ENCODE measurements at places on chromosomes 6 and 20. TPM values are rescaled to one million over a fixed set of nuclear protein-coding genes. Genes with fewer than 3 reads are reported as not detected.

Gene CLPSL1
- total RNA-seq = not detected

DNA sequence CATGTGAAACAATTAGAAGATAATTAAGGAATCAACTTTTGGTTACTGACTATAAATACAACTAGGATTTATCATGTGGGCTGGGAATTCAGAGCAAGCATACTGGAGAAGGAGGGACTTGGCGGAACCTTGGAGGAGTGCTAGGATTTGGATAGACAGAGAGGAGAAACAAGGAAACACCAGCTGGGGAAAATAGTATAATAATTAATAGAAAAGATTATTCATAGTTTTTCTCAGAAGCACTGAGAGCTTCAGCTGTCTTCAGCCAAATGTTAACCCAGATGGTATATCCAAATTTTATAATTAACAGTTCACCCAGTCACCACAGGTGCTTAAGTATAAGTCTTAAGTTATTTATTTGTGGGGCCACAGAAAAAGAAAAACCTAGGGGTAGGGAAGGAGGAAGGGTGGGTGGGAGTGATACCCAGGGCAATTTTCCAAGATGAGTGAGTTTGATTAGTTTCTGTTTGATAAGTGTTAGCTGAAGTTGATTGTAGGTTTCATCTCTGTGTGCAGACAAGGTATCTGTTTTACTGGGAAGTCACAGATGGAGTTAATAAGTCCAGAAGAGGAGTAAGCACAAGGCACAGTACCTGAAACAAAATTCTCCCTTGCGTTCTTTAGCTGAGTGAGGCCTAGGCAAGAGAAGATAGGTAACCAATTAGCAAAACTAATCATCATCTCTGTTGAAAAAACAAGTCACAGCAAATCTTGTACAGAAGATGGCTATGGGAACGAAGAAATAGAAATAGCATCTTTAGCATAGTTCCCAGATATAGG lies 175.5 kb downstream of the TFAP2B start:
- DNase-seq = no peak

GRCh38 chr6:143958839-143959399 lies 49.1 kb downstream of the PLAGL1 start:
- no peak for DNase-seq

DNA sequence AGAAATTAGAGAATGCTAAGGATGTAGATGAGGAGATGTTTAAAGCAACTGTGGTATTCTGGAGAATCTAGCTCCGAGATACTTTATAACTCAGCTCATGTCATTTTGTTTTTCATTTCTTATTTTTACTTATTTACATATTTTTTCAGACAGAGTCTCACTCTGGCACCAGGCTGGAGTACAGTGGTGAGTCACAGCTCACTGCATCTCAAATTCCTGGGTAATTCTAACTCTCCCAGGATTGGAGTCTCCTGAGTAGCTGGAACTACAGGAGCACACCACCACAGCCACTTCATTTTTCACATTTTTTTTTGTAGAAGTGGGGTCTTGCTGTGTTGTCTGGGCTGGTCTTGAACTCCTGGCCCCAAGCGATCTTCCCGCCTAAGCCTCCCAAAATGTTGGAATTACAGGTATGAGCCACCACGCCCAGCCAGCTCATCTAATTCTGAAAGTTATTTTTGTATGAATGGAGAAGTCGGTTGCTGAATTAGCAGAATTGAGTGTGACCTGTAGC lies 94.3 kb upstream of the FAM8A1 start:
- DNase-seq = peak; percentile 36

All from dermis blood vessel endothelial cell (primary cell).